Kidney epithelial cell (primary cell): ENCODE measurements at places on chromosomes 11 and 22.

- peak; percentile 9 for DNase-seq
Measured at GRCh38 chr11:87290304-87290922, 252.7 kb downstream of the TMEM135 start.

DNA sequence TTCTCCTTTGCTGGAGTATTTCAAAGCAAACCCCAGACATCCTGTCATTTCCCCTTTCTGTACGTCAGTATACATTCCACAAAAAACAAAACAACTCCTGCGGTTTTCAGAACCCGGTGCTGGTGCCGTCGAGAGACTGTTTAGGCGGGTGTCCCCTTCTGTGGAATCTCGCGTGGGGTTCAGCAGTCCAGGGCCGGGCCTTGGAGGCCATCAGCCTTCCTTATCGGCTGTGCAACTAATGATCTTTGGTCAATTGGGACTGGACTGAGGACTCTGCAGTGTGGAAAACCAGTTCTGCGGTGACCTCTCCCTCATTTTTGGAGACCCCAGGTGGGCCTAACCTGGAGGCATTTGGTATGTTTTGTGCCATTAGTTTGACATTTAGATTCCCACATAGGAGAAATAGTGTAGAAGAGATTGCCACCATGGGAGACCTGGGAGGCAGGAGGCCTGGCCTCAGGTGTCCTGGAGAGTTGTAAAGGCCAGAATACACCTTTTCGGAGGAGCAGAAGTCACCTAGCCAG is 84.4 kb downstream of the TBC1D22A start:
- no peak for DNase-seq

DNA sequence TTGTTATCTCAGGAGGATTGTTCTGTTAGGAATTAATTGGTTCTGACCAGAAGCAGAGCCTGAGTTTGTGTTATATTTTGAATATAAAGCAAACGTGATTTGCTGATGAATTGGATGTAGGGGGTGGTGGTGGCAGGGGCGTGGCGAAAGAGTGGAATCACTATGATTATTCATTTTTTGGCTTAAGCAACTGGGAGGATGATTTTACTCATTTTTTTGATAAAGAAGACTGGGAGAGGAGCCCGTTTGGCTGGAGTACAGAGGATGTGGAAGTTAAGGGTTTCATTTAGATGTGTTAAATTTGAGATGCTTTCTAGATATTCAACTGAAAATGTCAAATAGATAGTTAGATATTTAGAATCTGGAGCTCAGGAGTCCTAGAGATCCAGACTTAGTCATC is 83.4 kb upstream of the MYO18B start:
- no peak for DNase-seq

DNA sequence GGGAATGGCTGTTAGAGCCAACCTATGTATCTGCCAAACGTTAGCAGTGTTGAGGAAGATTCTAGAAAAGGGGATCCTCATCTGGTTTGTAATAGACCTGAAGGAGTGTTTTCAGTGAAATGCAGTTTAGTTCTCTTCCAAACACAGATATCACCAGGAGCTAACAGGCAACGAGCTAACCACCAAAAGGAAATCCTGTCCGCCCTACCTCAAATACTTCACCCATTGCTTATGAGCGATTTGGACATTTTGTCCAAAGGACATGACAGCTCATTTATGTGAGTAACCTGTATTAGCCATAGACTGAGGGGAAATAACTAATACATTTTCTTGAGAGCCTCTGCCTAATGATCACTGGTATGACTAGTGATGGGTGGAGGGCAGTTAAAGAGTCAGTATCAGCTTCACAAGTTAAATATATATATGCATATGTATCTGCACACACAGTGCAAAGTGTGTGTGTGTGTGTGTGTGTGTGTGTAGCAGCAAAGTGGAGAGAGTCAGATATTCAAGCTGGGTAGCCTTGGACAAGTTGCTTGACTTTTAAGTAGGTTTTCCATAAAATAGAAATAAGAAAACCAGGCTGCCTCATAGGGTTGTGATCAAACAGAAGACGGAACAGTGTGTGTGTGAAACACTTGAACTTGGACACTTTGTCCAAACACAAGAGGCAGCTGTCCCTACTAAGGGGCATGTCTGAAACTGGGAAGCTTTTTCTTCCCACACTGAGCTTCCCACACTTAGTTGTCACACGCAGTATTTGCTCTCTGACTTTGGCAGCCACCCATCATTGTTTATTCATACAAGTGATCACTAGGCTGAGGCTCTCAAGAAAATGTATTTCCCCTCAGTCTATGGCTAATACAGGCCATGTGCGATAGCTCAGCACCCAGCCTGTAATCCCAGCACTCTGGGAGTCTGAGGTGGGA is 940 bp upstream of the C11orf91 start:
- DNase-seq, result no peak

GRCh38 chr11:117807482-117808327 is 10.7 kb upstream of the DSCAML1 start:
- no peak for DNase-seq

DNA sequence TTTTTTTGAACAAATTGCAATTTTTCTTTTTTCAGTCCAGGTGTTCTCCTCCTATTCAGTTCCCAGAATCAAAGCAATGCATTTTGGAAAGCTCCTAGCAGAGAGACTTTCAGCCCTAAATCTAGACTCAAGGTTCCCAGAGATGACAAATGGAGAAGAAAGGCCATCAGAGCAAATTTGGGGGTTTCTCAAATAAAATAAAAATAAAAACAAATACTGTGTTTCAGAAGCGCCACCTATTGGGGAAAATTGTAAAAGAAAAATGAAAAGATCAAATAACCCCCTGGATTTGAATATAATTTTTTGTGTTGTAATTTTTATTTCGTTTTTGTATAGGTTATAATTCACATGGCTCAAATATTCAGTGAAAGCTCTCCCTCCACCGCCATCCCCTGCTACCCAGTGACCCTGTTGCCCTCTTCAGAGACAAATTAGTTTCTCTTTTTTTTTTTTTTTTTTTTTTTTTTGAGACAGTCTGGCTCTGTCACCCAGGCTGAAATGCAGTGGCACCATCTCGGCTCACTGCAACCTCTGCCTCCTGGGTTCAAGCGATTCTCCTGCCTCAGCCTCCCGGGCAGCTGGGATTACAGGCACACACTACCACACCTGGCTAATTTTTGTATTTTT is 6.2 kb upstream of the UBE4A start:
- DNase-seq, result no peak

DNA sequence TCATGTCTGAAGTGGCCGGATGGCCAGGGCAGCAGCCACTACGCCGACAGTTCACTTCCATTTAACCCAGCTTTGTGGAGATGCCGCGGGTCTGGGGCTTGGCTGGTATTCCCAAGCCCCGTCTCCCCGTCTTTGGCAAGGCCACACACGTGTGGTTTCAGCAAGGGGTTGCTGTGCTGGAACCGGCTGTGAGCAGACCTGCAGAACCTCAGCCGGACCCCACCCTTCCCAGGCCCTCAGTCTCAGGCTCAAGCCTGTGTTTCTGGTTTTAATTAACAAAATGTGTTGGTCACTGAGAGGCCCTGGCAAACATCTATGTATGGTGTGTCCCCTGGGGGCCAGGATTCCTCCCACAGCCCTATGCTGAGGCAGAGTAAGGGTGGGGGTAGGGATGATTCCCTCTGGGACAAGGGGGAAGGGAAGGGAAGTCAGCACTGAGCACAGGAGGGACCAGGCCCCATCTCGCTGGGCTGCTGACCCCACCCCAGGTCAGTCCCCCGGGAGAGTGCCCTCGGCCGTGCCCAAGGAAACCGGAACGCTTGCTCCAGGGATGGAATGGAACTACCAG is 9.3 kb downstream of the OSBPL5 start:
- DNase-seq, result no peak

DNA sequence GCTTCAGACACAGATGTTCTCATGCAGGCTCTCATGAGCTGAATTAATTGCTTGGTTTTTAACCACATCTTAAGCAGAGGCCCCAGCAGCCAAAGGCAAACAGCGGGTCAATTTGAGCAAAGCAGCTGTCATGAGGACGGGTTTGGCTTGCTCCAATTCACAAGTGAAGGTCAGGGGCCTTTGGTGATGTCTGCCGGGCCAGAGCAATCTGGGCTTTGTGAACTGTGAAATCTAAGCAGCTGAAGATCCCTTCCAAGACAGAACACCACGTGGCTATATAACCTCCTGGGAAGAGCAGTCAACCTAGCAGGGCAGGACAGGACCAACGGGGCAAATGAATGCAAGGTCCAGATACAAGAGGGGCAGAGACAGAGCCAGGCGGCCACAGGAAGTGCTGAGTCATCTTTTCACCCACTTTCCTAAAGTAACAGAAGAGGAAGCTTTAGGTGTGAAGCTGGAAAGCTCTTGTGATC is 187.3 kb upstream of the B3GAT1 start:
- no peak for DNase-seq

- DNase-seq, result no peak
Measured at GRCh38 chr11:79274636-79275331, 166.0 kb downstream of the TENM4 start.

DNA sequence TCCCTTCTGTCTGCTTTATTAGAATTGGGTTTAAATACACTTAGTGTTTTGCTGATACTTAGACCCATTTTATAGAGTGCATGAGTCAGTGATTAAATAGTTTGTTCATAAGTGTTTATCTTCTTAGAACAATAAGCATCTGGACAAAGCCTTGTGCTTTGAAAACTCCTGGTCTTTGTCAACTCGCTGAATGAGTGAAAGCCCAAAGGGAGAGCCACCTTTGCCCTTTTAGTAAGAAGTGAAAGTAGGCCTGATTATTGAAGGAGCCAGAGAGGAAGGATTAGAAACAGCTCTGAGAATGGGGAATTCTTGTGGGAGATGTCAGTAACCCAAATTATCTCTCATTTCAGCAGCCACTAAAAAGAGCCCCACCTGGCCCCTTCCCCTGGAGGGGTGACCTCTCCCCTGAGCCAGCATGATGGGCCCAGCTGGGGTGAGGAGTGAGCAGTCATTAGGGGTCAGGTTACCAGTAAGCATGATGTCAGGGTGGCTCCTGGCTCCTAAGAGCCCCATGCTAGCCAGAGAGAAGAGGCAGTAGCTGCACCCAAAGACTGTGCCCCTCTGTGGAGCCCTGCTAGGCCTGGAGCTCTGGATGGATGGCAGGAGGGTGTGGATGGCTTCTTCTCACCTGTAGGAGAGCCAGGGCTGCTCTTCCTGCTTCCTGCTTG is 125.1 kb upstream of the E2F8 start:
- no peak for DNase-seq

- DNase-seq, result peak; percentile 9
Measured at GRCh38 chr22:19066531-19067271, 55.5 kb downstream of the DGCR2 start.

DNA sequence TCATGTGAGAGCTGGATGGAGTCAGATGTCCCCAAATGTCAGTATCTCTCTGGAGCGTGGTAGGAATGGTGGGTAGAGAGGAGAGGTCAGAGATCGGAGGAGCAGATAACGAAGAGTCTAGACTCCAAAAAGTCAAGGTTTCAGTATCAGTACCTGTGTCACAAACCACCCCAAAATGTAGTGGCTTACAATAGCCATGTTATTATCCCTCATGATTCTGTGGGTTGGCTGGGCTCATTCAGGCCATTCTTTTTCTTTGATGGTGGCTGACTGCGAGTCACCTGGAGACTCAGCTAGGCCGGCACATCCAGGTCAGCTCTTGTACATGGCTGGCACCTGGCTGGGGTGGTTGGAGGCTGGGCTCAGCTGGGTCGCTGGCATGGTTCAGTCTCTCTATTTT is 7.3 kb upstream of the SSTR3 start:
- no peak for DNase-seq
